ENCODE measurements at places on chromosomes 7 and 10.

DNA sequence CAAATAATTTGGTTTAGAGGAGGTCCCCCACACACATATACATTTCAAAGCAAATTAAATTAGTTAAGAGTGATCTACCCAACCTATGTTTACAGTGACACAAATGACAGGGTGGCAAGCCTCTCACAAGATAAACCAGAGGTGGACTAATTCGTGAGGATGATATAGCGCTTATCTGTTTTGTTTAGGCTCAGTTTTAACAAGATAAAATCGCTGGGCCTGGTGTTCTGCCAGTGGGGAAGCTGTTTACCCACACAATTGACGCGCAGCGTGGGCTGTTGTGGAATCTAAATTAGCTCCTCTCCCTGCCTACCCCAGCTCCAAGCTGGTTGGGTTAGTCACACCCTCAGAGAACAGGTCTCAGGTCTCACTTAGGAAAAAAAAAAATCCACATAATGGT is 16.7 kb upstream of the PLXNA4 start:
- DNase-seq: no peak

- DNase-seq: no peak
These were observed 184 bp downstream of the CFTR start for GRCh38 chr7:117480055-117480362.

GRCh38 chr7:1963575-1963974 is 269.2 kb downstream of the MAD1L1 start:
- no peak for DNase-seq

- no peak for DNase-seq
These were observed 38.3 kb upstream of the VCL start for GRCh38 chr10:73959484-73960243.

DNA sequence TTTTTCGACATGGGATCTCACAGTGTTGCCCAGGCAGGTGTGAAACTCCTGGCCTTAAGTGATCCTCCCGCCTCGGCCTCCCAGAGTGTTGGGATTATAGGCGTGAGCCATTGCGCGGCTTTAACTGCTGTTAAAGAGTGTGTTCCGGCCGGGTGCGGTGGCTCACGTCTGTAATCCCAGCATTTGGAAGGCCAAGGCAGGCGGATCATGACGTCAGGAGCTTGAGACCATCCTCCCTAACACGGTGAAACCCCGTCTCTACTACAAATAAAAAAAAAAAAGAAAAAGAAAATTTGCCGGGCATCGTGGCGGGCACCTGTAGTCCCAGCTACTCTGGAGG is 1.1 kb downstream of the RABGEF1 start:
- no peak for DNase-seq

- no peak for DNase-seq
These were observed 81.2 kb downstream of the ANKRD7 start for GRCh38 chr7:118305671-118306070.

DNA sequence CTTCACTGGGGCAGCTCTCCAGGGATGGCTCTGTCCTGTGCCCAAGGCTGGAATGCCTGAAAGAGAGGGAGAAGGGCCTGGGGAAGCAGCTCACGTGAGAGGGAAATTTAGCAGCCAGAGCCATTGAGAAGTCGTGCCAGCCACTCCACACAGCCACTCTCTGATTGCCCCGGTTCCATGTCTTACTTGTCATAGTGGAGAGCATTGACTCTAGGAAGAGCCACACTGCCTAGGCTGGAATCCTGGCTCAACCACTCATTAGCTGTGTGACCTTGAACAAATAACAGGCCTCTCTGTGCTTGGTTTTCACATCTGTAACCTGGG is 728.0 kb downstream of the PARD3 start:
- no peak for DNase-seq

GRCh38 chr10:30991647-30992011 is 40.0 kb downstream of the ZNF438 start:
- DNase-seq: no peak

GRCh38 chr7:77631820-77632219 is 64.4 kb upstream of the RSBN1L start:
- no peak for DNase-seq

DNA sequence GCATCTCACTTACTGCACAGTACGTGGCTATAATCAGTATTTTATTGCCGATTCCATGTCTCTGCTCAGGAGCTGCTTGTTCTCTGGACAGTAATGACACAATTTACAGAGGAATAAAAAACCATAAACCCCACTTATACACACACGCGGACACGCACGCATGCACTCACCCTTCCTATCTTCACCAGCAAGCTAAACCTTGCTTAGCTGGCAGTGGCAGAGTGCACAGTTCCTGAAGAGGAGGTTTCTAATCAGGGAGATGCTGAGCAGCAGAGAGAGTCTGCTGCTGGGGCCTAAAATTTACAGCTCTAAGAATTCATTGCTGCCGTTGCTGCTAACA is 66.3 kb downstream of the SND1 start:
- DNase-seq: no peak

DNA sequence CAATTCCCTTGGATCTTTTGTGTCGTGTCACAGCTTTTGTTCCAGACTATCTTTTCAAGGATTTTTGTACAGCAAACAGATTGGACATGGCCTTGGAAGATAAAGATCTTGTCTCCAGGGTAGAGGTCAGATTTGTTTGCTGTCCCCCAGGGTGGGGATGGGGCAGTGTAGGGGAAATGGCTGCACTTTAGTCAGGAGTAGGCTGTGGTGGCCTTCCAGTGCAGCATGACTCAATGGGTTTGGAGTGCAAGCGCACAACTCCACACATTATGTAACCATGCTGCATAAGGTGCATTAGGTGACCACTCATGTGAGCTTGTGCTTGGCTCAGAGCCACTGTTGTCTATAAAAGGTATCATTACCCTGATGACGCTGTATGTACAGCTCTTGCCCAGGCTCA is 23.9 kb upstream of the ADAMTS14 start:
- no peak for DNase-seq

GRCh38 chr7:41975849-41976248 is 261.2 kb downstream of the GLI3 start:
- DNase-seq: no peak

DNA sequence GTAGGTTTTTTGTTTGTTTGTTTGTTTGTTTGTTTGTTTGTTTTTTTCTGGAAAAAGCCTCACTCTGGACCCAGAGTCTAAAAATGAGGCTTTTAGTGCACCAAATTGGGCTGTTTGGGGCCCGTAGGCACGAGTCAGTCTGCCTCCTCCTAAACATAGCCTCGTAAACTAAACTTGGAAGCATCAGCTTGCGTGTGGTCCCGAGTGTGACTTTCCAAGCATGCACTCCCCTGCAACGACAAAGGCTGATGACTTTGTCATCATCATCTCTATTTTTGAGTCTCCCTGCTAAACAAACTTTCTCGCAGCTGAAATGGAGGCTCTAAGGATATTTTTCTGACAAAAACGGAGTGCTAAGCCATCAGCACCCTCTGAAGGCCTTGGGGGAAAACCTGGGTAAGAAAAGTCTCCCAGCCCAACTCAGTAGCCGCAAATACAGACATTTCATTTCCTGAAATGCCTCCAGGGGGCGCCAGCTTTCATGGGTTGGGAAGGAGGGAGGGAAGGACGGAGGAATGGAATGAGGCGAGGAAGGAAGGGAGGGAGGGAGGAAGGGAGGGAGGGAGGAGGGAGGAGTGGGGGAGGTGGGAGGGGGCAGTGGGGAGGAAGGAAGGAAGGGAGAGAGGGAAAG is 245.9 kb downstream of the KCNMA1 start:
- DNase-seq: no peak

- DNase-seq: no peak
These were observed 904.4 kb upstream of the LRRTM3 start for GRCh38 chr10:66021423-66021822.

DNA sequence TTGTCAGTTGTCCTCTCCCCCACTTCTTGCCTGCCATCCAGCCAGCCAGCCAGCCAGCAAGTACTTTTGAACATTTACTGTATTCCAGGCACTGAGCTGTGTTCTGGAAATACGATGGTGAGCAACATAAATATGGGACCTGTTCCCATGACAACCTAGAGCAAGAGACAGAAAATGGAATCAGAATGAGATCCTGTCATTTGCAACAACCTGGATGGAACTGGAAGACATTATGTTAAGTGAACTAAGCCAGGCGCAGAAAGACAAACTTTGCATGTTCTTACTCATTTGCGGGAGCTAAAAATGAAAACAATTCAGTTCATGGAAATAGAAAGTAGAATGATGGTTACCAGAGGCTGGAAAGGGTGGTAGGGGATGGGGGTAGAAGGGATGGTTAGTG is 140.7 kb downstream of the ICA1 start:
- no peak for DNase-seq

- no peak for DNase-seq
These were observed 141.7 kb downstream of the EGFR start for GRCh38 chr7:55160539-55160938.

- DNase-seq: no peak
These were observed 29.1 kb downstream of the FAS start for GRCh38 chr10:89019569-89020327.

- no peak for DNase-seq
These were observed 246.2 kb upstream of the PPP2R2D start for GRCh38 chr10:131654471-131655087.
